Activated CD8-positive, alpha-beta memory T cell treated with anti-CD3 and anti-CD28 coated beads, Interleukin-2, amount 10 ng/mL, durations not matched to agents 7 days and 5 days (primary cell): ENCODE measurements at places on chromosomes 2 and 18. TPM values are rescaled to one million over a fixed set of nuclear protein-coding genes. Genes with fewer than 3 reads are reported as not detected.

Gene CABLES1
- 2.1 TPM for total RNA-seq

Gene ELOA2
- total RNA-seq, result not detected

Gene VWC2L
- total RNA-seq, result not detected

Gene RAX
- not detected for total RNA-seq

Gene SMYD1
- not detected for total RNA-seq

Gene BCL11A
- total RNA-seq, result not detected

Gene MALL
- not detected for total RNA-seq

Gene CLEC4F
- total RNA-seq, result not detected

Gene FTCDNL1
- total RNA-seq, result 1.8 TPM

Gene MRPL44
- total RNA-seq, result 34.9 TPM

Gene TRIB2
- 14.3 TPM for total RNA-seq

Gene ATP6V1B1
- not detected for total RNA-seq

GRCh38 chr2:134773759-134774742, 55.3 kb upstream of the TMEM163 start:
- no peak for DNase-seq

DNA sequence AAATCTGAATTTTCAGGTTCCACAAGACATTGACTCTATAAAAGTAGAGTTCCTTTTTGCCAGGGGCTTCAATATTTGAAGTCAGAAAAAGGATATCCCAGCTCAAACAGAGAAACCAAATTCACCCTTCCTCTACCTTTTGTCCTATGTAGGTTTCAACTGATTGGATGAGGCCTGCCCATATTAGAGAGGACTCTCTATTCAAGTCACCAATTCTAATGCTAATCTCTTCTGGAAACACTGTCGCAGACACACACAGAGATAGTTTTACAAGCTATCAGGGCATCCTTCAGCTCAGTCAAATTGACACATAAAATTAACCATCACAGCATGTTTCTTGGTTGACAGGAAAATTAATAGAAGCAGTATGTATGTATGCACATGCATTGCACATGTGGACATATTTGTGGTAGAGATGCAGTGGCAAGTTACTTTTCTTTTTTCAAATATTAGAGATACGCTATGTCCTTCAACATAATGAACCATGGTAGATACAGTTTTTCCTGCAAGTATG, 207.1 kb downstream of the RAD51AP2 start:
- no peak for DNase-seq

DNA sequence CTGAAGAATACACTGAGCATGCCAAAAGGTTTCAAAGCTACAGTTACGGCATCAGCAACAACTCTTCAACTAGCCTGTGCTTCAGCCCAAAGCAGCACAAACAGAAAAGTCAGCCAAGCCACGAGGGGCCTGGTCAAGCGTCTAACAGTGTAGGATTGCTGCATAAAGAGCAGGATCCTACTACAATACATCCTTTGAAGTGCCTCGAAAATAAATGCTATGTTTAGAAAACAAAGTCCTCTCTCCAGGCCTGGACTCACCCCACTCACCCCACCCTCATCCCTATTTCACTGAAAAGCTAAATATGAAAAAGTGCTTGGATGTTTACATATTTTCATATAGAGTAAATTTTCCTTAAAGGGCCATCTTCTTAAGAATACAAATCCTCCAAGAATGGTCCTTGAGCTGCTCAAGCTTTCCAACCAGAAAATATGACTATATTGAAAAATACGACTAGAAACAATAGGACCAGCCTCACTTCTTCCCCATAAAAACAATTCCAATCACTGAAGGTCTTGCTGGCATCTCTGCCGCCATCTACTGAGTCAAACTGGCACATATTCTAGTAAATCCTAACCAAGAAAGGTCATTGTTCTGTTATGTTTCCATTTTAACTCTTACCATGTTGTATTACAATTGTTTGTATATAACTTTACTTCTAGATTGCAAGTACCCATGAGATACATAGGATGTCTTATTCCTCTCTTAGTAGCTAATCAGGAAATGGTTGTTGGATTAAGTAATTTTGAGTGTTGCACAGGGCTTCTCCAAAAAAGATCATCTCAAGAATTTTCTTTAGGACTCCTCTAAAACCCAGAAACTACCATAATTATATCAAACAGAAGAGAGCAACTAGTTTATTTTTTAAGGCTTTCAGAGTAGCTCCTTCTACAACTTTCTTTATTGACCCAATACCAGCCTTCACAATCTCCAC, 63.6 kb downstream of the CLHC1 start:
- DNase-seq, result no peak

DNA sequence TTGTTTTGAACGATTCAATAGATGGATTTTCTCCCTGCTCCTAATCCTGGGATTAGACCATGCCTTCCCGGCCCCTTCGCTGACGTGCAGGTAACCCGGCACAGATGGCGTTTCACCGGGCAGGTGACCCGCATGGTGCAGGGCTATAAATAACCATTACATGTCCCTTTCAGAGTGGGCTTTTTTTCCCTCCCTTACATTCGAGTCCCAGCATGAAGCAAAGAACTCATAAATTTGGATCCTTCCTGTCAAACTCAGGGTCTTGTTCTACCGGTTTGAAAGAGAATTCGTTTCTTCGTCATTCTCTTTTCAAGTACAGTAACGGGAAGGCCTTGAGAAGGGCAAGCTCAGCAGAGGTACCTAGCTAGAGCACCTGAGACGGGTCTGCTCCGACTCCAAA, 46.1 kb downstream of the EDAR start:
- DNase-seq, result no peak

DNA sequence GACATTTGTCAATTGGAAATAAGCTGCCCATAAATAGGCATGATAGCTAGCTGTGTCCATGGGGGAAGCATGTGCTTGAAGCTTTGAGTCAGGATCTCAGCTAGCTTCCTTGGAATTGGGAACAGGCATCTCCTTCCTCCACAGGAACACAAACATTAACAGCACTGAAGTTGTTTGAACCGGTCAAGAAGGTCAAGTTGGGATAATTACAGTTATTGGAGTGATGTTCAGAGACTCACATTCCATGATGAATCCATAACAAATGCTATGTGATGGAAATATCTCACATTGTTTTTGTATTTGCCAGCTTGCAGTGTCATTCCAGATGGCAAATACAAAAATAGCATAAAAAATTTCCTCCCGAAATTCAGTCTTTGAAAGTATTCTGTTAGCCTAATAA, 347.6 kb upstream of the SMIM21 start:
- no peak for DNase-seq

GRCh38 chr2:71277536-71278103, 50.7 kb upstream of the PAIP2B start:
- DNase-seq, result peak; percentile 44

- DNase-seq, result no peak
Measured at GRCh38 chr18:1657876-1658275, 753.2 kb downstream of the ADCYAP1 start.

DNA sequence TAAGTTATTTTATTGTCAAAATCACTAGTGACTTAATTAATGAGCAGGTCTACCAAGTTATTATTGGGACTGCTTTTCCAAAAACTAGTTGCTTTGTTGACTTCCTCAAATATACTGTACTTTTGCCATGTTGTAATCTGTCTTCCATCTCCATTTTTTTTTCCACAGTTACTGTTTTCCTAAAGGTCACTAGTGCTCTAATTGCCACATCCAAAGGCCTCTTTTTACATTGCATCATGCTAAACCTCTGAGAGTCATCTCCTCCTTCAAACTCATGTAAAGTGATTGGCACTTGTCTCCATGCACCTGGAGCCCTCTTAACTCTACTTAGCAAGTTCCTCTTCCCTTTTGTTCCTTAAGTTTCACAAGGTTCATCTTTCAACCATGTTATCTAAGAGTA, 11.8 kb downstream of the PMAIP1 start:
- no peak for DNase-seq

DNA sequence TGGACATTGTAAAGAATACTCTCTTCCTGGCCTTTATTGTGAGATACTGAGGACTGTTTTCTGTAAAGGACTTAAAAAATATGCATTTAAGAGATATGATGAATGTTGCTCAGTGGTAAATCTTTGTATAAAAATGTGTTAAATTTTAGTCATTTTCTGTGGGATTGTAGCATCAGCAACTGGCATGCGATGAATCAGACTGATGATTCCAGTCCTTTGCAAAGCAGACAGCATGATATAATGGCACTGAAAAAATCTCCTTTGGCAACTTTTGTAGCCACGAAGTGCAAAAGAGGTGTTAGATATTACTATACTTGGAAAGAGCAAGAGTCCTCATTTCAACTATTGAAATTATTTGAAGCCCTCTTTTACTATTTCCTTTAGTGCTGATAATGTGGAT, 678.7 kb downstream of the PLCL1 start:
- no peak for DNase-seq

- no peak for DNase-seq
Measured at GRCh38 chr18:74573053-74573452, 24.6 kb upstream of the ZNF407 start.

DNA sequence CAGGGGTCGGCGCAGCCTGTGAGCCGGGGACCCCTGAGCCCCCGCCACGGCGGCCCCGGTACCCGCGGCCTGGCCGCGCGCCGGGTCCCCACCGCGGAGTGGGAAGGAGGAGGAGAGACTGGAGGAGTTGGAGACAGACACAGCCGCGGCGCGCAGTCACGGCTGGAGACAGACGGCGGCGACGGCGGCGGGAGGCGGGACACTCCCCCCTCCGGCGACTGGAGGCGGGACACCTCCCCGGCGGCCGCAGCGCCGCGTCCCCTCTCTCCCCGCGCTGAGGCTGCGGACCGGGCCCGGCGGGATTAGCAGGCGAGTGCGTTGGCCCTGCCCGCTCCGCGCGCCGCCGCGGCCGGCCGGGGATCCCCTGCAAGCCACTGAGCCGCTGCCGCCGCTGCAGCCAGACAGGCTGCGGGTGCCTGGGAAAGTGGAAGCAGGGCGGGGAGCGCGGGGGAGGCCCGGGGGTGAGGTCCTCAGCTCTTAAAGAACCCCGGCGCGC, 1.0 kb upstream of the LDLRAD4 start:
- DNase-seq, result no peak

DNA sequence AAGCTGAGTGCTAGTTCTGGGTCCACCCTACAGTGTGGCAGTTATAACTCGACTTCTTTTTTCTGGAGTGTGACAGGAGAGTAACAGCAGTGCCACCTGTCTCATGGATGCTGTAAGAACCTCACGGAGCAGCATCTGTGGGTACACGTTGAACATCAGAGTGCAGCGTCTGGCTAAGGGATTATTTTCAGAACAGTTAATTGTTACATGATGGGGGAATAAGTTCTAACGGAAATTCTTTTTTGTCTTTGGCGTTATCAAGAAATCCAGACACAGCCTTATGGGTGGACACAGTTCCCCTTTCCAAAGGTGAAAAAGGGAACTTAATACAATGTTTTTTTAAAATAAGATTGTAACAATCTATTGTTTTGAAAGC, 28.3 kb upstream of the TOGARAM2 start:
- no peak for DNase-seq

DNA sequence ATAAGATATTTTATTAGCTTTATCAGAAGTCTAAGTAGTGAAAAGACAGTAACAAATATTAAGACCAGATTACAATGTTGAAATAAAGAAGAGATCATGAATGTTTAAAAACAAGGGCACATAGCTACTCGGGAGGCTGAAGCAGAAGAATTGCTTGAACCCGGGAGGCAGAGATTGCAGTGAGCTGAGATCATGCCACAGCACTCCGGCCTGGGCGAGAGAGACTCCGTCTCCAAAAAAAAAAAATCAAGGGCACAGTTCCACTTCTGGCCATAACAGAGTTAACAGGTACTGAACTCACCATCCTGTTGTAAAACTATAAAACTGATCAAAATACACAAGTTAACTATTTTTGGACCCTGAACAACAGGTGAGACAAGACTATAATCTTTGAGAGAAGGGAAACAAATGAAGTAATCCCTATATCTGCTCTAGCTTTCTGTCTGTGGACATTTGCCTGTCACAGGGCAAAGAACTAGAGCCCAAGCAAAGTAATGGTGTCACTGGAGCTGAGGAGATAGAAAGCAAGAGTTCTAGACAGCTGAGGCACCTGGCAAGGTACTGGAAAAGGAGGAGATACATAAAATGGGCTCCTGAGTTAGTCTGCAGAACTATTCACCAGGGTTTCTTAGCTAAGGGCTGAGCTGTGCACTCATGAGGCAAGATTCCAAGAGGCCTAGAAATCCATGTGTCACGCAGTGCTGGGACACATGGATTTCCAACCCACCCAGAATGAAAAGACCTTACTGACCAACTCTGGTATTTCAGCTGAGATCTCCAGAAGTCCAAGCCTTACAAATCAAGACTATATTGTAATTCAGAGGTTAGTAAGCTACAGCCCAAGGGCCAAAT, 15.2 kb downstream of the MMADHC start:
- DNase-seq, result no peak

GRCh38 chr2:232672588-232672987, 24.5 kb upstream of the GIGYF2 start:
- no peak for DNase-seq

DNA sequence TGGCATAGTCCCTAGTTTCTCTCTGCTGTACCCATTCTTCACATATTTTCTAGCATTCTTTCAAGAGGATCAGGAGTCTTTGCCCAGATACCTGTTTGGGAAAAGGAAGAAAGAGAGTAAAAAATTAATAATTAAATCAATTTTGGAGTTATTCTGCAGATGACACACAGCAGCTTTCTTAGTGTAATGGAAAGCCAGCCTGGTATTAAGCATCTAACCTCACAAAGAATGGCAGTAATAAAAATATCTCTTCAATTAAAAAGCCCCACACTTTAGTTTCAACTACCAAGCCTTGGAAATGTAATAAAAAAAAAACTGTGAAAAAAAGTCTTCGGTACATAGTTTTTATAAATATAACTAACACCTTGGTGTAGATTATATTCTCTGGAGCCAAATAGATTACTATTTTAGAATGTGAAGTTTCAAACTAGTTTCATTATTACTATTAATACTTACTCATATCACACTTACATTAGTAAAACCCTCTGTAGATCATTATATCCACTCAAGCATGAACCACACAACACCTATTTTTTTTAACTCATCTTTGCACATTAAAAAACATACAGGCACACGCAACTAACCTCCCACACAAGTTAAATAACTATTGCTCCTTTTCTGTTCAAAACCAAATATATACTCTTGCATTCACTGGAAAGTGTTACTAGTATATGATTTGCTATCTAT, 90.9 kb downstream of the GPD2 start:
- no peak for DNase-seq

GRCh38 chr2:110903548-110903947, 171.2 kb downstream of the ACOXL start:
- DNase-seq, result no peak

DNA sequence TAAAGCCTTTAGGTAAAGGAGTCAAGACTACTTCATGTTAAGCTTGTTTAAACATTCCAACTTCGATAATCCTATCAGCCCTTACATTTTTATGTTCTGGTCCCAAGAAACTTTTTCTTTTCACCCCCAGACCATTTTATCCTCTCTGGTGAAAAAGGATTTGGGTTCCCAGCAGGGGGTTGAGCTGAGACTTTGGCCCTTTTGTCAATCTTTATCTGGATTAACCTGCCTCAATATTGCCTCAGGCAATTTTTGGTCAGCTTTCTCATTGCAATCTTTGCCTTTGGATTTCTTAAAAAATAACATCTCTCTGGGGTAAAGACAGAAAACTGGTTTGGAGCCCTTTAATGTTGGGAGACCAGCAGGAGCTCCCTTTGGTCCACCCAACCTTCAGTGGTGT, 33.9 kb upstream of the CSRNP3 start:
- DNase-seq, result no peak

GRCh38 chr18:56003009-56003719, 415.2 kb upstream of the TCF4 start:
- DNase-seq, result no peak

GRCh38 chr2:100278986-100279385, 43.3 kb downstream of the LONRF2 start:
- peak; percentile 65 for DNase-seq
